GDM1 (cell line): ENCODE measurements at places on chromosomes 7 and 10.

GRCh38 chr10:65110009-65110408 lies 1588.8 kb downstream of the REEP3 start:
- no peak for DNase-seq

DNA sequence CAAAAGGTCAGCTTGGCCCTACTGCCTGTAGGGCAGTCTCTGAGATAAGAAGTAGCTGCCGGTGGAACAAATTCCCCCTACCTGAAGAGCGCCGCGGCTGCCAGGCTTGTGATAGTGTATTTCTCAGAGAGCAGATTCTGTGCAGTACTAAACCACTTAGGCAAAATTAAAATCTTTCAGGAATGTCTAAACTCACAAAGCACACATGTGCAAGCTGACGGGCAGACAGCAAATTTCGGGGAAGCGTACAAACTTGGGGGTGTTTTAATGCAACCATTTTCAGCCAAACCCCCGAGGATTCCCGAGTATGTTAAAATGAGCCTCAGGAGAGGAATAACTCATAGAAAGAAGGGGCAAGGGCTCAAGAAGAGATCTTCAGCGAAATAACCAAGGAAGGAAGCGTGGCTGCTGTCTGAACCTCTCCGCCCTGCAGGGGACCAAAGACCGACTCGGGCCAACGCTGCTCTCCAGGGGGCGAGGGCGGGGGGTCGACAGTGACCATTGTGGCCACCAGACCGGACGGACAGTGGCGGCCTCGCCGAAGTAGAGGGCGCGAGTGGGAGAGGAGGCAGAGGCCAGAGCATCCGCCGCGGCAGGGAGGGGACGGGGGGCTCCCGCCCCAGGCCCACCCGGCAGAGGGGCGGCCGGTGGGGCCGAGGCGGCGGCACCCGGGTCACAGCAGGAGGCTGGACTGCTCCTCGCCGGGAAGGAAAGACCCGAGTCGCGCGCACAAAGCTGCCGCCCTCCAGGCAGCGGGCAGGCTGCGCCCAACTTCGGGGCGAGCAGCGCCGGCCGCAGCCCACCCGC lies 819 bp downstream of the HYCC1 start:
- no peak for DNase-seq

- DNase-seq = no peak
These were observed 27.8 kb upstream of the NUB1 start for GRCh38 chr7:151313857-151314256.

DNA sequence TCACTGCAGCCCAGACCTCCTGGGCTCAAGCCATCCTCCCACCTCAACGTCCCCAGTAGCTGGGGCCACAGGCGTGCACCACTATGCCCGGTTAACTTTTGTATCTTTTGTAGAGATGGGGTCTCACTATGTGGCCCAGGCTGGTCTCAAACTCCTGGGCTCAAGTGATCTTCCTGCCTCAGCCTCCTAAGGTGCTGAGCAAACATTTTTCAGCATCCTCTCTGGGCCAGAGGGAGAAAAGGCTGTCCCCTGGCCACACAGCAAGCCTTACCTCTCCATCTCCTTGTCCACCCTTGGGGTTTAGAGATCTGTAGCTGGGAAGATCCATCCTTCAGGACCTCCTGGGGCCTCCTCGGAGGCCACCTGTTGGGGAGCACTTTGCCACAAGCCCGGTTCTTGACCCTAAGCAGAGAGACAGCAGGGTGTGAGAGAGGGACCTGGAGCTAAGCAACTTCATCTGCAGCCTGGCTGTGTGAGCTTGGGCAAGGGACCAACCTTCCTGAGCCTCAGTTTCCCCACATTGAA lies 85.8 kb downstream of the MYL10 start:
- no peak for DNase-seq

- DNase-seq = no peak
These were observed 741 bp downstream of the GPR85 start for GRCh38 chr7:113085781-113086390.

GRCh38 chr7:25496476-25497368 lies 268.4 kb upstream of the NPVF start:
- DNase-seq = peak; percentile 74
